ENCODE measurements at places on chromosomes 2 and 18.
A peak's percentile ranks its signal among the peaks of the same experiment; 100 is the strongest.

DNA sequence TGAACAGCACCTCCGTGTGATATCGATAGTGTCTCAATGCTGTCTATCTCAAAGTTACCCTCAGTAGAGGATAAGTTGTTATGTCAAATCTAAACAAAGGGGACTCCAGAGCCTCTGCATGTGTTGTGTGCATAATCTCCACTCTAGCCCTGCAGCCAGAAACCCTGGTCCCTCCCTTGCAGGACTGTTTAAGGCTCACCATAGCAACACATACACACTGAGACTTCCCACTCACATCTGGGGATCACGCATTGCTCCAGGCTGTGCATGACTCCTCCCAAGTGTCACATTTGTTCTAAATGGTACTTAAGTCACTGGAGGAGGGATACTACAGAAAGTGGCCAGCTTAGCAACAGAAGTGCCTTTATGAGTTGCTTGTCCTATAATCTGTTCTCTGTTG is 258.6 kb upstream of the CRIM1 start:
- DNase-seq: no peak

- DNase-seq: no peak
Measured at GRCh38 chr18:55432307-55433040, 155.5 kb downstream of the TCF4 start.

DNA sequence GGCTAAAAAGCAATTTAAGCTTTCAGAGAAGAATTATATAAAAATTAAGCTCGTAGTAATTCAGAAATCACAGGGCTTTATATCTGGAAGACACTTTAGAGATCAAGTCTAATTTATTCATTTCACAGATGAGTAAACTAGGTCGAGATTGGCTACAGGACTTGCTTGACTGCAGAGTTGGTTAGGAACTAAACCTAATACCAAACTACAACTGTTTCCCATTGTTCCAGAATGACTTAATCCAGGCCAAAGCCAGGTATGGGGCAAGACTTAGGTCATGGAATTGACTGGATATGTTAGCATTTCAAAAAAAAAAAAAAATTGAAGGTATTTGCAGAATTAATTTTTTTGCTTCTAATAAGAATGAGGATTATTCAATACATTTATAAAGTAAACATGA is 146.1 kb downstream of the RIT2 start:
- no peak for DNase-seq

- no peak for DNase-seq
Measured at GRCh38 chr2:183455056-183455455, 330.8 kb downstream of the NUP35 start.

- peak; percentile 62 for DNase-seq
Measured at GRCh38 chr2:222613715-222614331, 42.1 kb downstream of the FARSB start.

DNA sequence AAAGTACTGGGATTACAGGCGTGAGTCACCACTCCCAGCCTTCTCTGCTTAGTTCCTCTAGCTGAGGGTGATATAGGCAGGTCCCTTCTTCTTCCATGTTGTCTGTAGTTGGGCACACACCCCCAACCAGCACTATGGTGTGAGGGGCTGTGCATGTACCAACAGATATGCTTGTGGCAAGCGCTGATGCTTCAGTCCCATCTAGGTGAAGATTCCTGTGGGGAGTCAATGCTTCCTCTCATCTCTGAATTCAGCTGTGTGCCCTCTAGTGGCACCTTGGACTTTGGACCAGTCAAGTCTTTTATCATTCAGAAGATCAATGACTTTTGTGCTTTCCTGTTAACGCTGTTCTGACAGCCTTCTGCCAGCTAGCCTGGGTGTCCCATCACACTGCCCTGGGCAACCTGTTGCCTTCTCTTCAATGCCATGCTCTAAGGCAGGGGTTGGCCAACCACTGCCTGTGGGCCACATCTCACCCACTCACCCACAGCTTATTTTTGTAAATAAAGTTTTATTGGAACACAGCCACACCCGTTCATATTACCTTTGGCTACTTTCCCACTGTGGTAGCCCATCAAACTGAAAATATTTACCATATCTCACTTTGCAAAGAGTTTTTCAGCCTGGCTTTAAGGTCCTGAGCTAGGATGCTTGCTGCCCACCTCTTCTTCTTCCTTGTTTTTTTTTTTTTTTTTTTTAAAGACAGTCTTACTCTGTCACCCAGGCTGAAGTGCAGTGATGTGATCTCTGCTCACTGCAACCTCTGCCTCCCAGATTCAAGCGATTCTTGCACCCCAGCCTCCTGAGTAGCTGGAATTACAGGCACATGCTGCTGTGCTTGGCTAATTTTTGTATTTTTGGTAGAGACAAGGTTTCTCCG is 51.0 kb downstream of the NPAS2 start:
- no peak for DNase-seq

DNA sequence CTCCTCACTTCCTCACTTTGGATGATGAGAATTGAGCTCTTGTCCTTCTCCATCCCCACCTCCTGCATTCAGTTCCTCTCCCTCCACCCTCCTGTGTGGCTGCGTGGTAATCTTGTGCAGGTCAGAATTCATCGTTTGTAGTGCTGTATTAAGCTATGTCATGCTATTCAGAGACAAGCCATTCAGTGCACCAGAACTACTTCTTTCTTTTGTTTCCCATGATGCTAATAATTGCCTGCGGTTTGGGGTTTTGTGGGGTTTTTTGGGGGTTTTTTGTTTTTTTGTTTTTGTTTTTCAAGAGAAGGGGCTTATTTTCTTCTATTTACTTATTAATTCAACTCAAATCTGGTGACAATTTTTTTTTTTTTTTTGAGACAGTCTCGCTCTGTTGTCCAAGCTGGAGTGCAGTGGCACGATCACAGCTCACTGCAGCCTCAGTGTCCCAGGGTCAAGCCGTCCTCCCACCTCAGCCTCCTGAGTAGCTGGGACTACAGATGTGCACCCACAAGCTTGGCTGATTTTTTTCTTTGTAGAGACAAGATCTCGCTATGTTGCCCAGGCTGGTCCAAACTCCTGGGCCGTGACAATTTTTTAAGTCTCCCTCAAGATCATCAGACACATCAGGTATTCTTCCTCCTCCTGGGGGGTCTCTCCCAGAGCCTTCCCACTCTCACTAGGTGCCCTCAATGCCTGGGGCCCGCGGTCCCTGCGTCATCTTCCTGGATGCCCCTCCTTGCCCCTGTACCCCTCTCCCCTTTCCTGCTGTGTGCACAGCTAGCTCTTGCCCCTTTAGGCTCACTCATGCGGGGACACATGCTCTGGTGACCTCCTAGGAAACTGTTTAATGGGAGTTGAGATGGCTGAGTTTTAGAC is 37.8 kb downstream of the MAL start:
- no peak for DNase-seq

- no peak for DNase-seq
Measured at GRCh38 chr2:44817673-44818335, 123.7 kb upstream of the SIX3 start.
